ENCODE measurements at places on chromosomes 11 and 22. TPM values are rescaled to one million over a fixed set of nuclear protein-coding genes. Genes with fewer than 3 reads are reported as not detected.

- DNase-seq = peak; percentile 69
Measured at GRCh38 chr22:32695451-32695891, 106.0 kb upstream of the TIMP3 start.

- no peak for DNase-seq
Measured at GRCh38 chr11:96967616-96968015, 577.8 kb downstream of the JRKL start.

GRCh38 chr11:16936643-16937042 lies 77.6 kb downstream of the PLEKHA7 start:
- no peak for DNase-seq

- DNase-seq = no peak
Measured at GRCh38 chr11:19237813-19238212, 2.9 kb downstream of the E2F8 start.

DNA sequence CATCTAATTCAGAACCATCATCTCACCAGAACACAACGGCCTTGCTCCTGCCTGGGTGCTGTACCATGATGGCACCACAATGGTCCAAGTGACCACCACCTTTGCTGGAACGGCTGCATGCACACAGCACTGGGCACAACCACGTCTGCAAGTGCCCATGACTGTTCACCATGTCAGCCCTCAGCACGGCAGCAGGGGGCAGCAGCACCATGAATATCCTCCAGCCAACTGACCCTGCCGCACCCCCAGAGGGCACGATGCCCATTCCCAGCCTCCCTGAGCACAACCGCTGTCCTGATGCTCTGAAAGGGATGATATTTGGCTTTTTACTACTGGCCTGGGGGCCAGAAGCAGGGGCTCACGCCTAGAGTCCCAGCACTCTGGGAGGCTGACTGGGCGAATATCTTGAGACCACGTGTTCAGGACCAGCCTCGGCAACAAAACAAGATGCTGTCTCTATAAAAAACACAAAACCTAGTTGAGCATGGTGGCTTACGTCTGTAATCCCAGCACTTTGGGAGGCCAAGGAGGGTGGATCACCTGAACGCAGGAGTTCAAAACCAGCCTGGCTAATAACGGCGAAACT lies 25.7 kb downstream of the DRD4 start:
- peak; percentile 35 for DNase-seq

DNA sequence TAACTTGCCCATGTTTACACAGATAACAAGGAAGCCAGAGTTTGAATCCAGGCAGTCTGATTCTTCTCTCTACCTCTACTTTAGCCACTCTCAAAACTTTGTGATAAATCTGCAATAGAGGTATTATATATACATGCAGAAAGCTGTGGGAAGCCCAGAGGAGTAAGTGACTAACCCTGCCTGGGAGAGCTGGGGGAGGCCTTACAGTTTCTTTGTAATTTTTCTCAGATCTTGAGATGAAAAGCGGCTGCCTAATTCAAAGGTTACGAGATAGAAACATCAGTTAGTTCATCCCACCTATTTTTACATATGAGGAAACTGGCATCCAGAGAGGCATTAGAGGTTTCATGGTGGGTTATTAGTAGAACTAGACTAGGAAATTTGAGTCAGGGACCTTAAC lies 4.9 kb downstream of the STIM1 start:
- no peak for DNase-seq

GRCh38 chr11:109726061-109726460 lies 304.1 kb downstream of the C11orf87 start:
- DNase-seq = peak; percentile 27

Gene KLHL35
- total RNA-seq = 2.9 TPM

GRCh38 chr11:115345361-115345760 lies 158.9 kb downstream of the CADM1 start:
- DNase-seq = no peak

DNA sequence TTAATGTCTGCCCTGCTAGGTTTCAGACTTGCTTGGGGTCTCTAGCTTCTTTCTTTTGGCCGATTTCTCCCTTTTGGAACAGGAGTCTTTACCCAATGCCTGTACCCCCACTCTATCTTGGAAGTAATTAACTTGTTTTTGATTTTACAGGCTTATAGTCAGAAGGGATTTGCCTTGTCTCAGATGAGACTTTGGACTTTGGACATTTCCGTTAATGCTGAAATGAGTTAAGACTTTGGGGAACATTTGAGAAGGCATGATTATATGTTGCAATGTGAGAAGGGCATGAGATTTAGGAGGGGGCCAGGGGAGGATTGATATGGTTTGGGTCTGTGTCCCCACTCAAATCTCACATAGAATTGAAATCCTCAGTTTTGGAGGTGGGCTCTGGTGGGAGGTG lies 5.1 kb downstream of the KDM4F start:
- no peak for DNase-seq

Gene NUP160
- 29.3 TPM for total RNA-seq

DNA sequence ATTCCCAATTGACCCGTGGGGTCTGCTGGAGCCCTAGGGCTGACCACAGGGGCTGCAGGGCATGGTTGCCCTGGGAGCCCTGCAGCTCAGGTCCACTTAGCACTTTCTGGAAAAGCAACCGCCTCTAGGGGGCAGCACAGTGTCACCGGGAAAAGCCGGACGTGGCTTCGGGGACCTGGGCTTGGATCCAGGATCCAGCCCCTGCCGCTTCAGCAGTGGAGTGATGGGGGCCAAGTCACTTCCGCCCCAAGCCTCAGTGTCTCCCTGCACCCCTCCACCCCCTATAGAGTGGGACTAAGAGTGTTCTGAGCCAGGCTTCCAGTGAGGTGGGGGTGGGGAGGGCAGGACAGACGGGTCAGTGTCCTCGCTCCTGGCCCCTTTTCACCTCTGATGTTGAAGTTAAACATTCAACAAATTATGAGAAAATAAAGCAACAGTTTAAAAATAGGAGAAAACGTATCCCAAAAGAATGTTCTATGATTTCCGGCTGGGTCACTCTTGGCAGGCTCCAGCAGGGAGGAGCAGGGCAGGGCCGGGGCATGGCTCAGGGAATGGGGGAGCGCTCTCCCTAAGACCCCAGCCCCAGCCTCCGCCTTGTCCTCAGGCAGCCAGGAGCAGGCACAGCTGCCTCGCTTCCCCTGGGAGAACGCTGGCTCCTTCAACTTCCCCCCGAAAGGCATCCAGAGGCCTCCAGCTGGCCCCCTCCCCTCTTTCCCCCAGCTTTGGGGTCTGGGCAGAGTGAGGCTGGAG lies 96.5 kb upstream of the FGF3 start:
- peak; percentile 31 for DNase-seq

Gene OR10A5
- not detected for total RNA-seq

DNA sequence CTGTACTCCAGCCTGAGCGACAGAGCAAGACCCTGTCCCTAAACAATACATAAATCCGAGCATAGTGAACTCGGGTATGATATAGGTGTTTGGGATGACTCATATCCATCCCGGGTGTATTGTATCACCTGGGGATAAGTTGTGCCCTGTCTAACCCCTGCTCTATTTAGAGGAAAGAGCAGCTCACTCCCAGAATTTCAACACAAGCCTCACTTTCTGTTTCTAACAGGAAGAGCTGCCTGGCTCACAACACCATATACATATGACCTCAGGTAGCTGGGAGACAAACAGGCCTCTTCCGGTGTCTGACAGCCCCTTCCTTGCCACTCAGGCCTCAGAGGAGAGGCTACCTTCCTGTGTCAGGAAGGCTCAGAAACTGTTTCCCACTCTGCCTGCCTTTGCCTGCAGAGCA lies 9.9 kb upstream of the MICALL1 start:
- DNase-seq = peak; percentile 95
